ENCODE measurements at places on chromosomes 12 and 14.

DNA sequence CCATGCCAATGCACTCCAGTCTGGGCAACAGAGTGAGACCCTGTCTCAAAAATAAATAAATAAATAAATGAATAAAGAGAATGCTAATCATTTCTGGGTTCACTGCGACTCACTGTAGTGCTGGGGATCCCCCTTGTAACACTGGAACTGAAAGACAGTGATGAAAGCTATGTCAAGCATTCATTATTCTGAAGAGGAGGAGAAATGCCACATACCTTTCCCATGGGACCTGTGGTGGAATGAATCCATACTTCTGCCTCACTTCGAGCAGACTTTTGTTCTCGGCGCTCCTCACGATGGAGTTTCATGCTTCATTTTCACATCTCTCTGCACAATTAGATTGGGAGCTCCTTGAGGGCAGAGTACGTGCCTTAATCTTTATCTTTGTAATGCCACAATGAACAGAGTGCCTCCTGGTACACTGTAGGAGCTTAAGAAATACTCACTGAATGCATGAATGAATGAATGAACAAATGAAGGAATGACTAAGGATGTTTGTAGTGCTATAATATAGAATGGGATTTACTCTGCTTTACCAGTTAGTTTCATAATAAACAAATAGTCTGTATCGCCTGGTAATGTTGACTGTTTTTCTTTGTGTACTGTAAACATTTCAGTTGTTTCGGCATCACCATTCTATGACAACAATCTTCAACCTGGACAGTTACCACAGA is 45.8 kb downstream of the DRAM1 start:
- no peak for DNase-seq

DNA sequence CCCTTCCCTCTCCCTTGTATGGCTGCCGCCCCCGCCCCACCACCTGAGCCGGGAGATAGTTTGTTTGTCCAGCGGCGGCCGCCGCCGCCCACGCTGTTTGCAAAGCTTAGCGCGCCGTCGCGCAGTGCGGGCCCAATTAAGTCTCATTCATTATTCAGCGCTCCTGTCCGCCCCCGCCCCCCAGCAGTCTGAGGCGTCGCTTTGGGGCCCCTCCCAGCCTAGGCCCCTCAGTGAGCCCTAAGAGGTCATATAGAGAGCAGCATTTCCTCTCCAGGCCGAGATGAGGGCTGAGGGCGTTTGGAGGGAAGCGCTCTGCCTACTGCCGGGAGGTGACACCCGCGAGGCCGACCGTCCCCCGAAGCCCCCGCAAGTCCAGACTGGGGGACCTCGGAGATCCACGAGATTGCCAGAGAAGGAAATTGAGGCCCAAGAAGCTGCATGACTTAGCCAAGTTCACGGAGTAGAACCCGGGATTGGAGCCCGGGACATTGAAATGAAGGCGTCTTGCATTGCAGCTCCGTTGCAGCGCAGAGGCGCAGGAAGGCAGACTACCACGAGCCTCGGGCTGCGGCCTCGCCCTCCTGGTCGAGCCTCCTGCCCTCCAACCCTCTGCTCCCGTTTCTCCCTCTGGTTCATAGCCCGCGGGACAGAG is at the start of gene DNAJC22:
DNAJC22 (plus strand) TSS at position 230 of the 652 bp plus-strand sequence. CDS start 1,985 bp downstream, outside the sequence.
- no peak for DNase-seq

DNA sequence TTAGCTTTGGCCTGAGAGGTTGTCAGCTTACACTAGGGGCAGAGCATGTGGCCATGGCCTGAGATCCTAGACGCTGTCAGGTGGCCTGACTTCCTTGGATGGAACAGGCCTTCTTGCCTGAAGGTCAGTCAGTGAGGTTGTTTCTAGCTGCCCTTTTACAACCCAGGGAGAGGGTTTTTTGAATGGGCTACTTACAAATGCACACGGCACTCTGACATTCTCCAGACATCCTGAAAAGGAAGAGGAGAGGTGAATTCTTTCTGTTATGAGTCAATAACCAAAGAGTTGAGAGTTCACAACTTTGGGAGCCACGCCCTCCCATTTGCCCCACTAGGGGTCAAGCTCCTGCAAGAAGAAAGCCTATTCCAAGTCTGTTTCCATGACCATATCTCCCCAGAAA is 7.8 kb downstream of the KRT76 start:
- DNase-seq: no peak

DNA sequence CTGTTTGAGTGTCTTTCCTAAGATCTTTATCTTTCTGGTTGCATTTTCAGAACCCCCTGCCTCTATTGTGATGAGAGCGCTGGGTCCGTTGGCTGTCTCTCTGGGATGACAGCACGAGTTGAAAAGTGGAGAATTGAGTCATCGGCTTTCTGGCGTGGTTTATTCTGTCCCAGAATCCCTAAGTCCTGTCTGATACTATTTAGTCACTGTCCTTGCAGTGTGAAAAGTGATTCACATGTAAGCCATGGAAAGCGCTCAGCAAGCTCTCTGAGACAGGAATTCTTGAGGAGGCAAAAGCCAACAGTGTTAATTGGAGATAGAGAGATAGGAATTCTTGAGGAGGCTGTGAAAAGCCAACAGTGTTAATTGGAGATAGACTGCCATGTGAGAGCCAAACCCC is 121.7 kb downstream of the CHST11 start:
- no peak for DNase-seq

- DNase-seq: no peak
Observed at GRCh38 chr14:31567655-31568054, 6.5 kb downstream of the NUBPL start.

Data from CD4-positive, alpha-beta T cell treated with Interferon alpha-2 for 1 hour (primary cell).